WTC11 (cell line): ENCODE measurements at places on chromosomes 12 and 14.

GRCh38 chr12:132137483-132138125 is 6.5 kb downstream of the DDX51 start:
- DNase-seq: no peak

GRCh38 chr12:52361553-52361952 is 5.7 kb downstream of the KRT85 start:
- DNase-seq: no peak

DNA sequence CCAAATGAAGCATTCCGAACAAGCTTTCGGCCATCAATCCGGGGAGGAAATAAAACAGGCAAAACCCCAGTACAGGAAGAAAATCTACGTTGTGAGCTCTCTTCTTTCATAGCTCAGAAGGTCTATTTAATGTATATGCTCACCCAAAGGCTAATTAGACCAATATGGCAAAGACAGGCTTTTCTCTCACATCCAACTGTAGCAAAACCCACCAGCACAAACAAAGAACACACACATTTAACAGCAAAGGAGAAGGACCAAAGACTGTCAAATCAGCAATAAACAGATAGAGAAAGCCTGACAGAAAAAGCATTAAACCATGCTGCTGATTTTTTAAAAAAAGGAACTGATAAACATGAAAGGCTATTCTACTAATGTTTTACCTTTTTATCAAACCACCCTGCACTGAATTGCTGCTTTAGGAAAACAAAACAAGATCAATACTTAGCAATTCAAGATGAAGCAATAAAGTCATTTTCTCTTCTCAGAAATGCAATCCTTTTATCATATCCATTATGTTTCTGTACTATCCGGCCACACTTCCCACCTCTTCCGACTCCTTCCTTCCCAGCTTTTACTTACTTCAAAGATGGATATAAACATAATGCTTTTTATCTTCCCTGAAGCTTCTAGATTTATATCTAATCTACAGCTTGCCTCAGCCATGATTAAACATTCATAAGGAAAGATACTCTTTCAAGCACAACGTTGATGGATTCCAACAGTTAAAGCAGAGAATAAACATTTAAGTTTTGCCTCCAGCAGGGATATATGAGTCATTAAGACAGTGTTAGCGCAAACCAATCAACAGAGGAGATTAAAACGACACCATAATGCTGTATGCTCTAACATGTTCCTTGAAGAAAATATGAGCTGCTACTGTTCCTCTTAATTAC is 74.6 kb upstream of the BBS10 start:
- no peak for DNase-seq

- DNase-seq: no peak
Measured at GRCh38 chr12:8913702-8914032, 642 bp upstream of the PHC1 start.

DNA sequence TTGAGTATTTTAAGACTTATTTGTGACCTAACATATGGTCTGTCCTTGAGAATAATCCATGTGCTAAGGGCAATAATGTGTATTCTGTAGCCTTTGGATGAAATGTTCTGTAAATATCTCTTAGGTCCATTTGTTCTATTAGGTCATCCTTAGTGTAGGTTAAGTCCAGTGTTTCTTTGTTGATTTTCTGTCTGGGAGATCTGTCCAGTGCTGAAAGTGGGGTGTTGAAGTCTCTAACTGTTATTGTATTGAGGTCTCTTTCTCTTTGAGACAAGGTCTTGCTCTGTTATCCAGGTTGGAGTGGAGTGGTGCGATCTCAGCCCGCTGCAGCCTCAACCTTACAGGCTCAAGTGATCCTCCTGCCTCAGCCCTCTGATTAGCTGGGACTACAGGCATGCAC is 108.0 kb downstream of the FIGNL2 start:
- DNase-seq: no peak

- DNase-seq: no peak
Measured at GRCh38 chr14:68998062-68998461, 19.0 kb upstream of the ACTN1 start.

- no peak for DNase-seq
Measured at GRCh38 chr12:94561943-94562411, 88.4 kb downstream of the TMCC3 start.

GRCh38 chr12:3168223-3169221 is 91.3 kb downstream of the TSPAN9 start:
- no peak for DNase-seq

DNA sequence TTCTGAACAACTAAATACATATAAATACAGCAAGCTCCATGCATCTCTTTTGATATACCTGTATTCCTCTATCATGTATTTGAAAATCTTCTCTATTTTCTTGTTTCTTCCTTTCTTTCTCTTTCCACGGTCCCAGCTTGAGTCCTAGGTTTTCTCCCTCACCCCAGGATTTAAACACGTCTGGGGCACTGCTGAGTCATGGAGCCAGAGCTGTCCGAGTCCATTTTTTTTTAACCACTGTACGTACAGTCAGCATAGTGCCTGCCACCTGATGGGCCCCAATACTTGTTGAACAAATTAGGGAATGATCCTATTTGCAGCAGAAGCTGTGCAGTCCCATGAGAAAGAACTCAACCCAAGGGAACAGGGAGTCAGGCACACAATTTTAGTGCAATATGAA is 158.1 kb downstream of the ATP23 start:
- DNase-seq: no peak
